ENCODE measurements at places on chromosomes 4 and X. TPM values are rescaled to one million over a fixed set of nuclear protein-coding genes. Genes with fewer than 3 reads are reported as not detected.
A peak's percentile ranks its signal among the peaks of the same experiment; 100 is the strongest.

- DNase-seq, result no peak
Measured at GRCh38 chr4:26369581-26369980, 48.8 kb downstream of the RBPJ start.

- peak; percentile 41 for DNase-seq
Measured at GRCh38 chr4:107740381-107740780, 20.3 kb upstream of the PAPSS1 start.

The CTSO gene
- total RNA-seq, result 24.5 TPM

The PAGE1 gene
- total RNA-seq, result not detected

The GAGE12H gene
- not detected for total RNA-seq

The SLC10A6 gene
- 0.51 TPM for total RNA-seq

The DCAF12L2 gene
- 12.2 TPM for total RNA-seq
